ENCODE measurements at places on chromosomes 2 and 18. TPM values are rescaled to one million over a fixed set of nuclear protein-coding genes. Genes with fewer than 3 reads are reported as not detected.

PLEKHH2 gene
- 23.3 TPM for total RNA-seq

CYTIP gene
- 25.1 TPM for total RNA-seq

HOXD3 gene
- total RNA-seq, result 1.0 TPM

KHK gene
- total RNA-seq, result 11.5 TPM

PROKR1 gene
- total RNA-seq, result not detected

NXPH2 gene
- total RNA-seq, result not detected

ATP6V1C2 gene
- 0.17 TPM for total RNA-seq

GATA6 gene
- 29.9 TPM for total RNA-seq

RAMP1 gene
- 7.0 TPM for total RNA-seq

DNA sequence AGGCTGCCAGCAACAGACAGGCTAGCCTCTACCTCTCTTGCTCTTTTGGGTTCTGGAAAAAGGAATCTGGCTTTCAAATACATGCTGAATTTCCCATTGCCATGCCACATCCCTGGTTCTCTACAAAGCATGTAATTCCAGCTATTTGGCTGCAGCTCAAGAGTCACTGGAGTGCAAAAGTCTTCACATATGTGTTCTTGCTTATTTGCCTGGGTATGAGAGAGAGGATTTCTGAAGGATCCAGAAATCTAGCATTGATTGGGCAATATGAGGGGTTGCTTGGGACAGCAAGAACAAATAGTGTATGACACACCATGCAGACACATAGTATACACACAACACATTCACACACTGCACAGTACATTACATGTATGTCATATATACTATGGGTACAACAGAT, 30.7 kb upstream of the LGALSL start:
- no peak for DNase-seq

DNA sequence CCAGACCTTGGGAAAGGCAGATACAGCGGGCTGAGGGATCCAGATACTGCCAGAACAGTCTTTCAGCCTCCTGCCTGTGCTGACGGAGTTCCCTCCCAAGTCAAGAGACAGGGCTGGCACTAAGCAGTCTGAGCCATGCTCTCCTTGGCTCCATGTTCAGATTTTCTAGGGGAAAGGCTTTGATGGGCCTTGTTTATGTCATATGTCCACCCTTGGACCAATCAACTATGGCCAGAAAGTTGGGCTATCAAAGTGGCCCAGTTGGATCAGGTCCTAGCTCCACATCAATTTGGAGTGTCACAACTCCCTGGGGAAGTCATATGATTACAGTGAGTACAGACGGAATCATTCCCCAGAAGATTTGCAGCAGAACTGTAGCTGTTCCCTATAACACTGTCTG, 152.0 kb downstream of the GREB1L start:
- peak; percentile 12 for DNase-seq

- DNase-seq, result no peak
Measured at GRCh38 chr2:144547494-144547893, 27.6 kb upstream of the ZEB2 start.

DNA sequence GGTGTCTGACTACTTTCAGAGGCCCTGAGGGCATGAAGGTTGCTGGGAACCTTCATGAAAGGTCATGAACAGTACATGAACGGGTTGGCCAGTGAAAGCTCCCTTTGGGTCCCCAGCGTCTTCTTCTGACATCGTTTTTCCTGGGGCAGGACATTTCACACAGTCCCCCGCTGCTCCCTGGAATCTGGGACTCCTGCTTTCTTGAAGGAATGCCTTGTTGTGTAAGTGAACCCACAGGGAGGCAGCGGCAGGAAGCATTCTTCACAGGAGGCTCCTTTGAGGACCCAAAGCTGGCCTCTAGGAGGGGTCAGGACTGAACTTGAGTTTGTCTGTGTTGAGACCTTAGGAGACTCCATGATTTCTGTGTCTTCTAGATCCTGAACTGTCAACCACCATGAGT, 144.3 kb downstream of the KCNE4 start:
- no peak for DNase-seq

- DNase-seq, result no peak
Measured at GRCh38 chr2:198327526-198327925, 523.1 kb downstream of the PLCL1 start.

DNA sequence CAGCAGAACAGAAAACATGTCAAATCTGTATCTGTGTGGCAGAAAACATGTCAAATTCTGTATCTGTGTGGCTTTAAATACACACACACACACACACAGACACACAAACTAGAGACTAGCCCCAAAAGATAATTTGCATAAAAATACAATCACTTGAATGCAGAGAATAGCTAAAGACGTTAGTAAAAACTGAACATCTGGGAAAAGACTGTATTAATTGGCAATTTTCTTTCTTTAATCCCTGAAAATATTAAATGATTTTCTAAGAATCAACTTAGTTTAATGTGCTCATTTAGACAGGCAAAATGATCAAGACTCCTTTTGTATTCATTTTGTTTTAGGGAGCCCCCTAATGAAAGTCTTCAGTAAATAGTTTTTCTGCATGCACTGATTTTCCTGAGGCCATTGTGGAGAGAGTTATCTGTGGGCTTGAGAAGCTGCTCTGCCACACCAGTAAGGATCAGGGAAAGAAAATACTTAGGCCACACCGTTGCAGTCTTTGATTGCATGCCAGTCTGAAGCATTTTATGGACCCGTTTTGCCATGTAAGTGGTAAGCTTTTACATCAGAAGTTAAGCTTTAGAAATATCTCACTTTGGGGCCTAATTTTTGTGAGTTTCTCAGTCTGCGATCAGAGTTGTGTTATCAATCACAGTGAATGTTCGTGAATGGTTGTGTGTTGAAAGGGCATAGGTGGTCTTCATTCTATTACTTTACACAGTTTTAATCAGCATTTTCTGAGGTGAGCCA, 2.2 kb downstream of the SPATS2L start:
- DNase-seq, result no peak

GRCh38 chr2:238786379-238786778, 61.5 kb upstream of the TWIST2 start:
- no peak for DNase-seq

GRCh38 chr2:130911482-130911881, 74.8 kb downstream of the ARHGEF4 start:
- DNase-seq, result no peak

- no peak for DNase-seq
Measured at GRCh38 chr2:120148669-120149068, 74.5 kb downstream of the TMEM185B start.

- no peak for DNase-seq
Measured at GRCh38 chr2:104577143-104577542, 276.8 kb upstream of the POU3F3 start.

GRCh38 chr2:38988716-38989115, 99.0 kb downstream of the ARHGEF33 start:
- no peak for DNase-seq

DNA sequence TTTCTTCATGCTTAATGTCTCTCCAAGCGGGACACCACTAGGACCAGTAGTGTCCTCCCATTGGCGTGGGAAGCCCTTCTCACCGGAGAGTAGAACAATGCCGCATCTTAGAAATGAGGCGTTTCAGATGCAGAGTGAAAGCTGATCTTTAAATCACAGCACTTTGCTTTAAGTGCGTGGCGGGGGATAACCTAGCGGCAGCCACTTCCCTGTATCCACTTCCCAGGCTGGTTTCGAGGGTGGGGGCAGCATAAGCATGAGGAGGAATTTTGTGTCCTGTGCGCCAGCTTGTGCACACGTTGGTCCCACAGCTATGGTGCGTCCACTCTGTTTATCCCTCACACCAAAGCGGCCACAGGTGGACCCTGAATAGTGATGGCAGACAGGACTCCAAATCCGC, 63.1 kb downstream of the MBP start:
- DNase-seq, result no peak

GRCh38 chr2:41993435-41993925, 54.3 kb upstream of the PKDCC start:
- DNase-seq, result no peak

DNA sequence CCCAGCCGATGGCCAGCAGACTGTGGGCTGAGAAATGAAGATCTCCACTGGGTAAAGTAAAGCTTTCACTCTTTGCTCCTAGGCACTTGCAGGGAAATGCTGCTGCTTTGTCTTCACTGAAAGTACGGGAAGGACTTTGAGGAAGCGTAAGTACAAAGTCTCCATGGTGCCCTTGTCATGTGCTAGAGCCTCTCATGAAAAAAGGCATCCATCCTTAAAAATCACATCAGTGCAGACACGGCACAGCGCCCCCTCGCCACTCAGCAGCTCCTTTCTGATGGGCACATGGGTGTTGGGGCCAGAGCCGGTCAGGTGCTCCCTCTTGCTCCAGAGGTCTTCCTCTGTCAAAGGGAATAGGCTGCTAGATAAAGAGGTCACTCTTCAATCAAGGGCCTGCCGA, 109.0 kb upstream of the STPG4 start:
- no peak for DNase-seq

DNA sequence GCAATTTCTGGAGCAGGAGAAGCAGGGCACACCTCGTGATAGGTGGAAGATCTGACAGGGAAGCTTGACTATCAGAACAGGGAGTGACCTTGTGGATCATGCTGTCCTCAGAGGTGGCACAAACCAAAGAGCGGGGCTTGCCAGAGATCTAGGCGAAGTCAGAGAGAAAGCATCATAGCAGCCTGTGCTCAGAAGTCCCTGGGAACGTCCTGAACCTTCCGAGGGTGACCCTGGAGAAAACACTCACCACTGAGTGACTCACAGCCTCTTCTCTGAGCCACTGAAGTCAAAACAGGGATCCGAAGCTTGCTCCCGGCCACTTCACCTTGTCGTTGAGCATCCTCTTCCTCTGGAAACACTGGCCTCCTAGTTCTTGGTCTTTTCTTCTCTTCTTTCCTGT, 56.7 kb downstream of the IL1R2 start:
- DNase-seq, result no peak

DNA sequence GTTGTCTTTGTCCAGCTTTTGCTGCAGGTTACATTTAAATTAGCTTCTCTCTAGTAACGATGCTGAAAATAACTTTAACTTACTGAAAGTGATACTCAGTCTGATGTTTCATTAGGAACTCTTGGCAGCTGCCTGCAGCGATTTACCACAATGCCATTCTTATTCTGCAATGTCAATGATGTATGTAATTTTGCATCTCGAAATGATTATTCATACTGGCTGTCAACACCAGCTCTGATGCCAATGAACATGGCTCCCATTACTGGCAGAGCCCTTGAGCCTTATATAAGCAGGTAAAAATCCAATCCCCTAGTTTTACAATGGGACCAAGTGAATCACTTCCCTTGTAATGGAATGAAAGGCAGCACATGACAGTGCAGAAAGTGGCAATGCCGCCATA, 16.3 kb upstream of the MFF start:
- DNase-seq, result no peak

- DNase-seq, result no peak
Measured at GRCh38 chr2:144579556-144579955, 59.6 kb upstream of the ZEB2 start.

- DNase-seq, result peak; percentile 71
Measured at GRCh38 chr2:72718876-72719275, 107.0 kb downstream of the EXOC6B start.

- DNase-seq, result peak; percentile 80
Measured at GRCh38 chr18:44680273-44681075, at the start of gene SETBP1. Gene SETBP1 (plus strand): TSS chr18:44680888. CDS start chr18:44701347, 20,459 bp downstream.

DNA sequence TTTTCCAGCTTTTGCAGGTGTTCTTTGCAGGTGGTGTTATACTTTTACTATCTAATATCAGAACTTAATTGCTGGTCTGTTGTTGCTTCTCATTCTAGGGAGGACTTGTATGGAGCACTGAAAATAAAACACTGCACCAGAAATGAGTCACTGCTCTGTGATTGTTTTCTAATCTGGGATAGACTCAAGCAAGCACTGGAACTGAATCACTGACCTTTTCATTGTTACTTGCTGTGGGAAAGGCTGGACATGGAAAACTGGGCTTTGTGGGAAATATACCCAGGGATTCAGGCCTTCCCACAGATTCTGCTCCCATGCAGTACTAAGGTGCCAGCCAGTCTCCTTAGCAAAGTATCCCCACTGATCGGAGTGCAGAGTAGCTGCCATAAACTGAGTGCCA, 470.0 kb upstream of the GCFC2 start:
- no peak for DNase-seq

GRCh38 chr18:45481821-45482220, 133.5 kb upstream of the SLC14A2 start:
- no peak for DNase-seq

DNA sequence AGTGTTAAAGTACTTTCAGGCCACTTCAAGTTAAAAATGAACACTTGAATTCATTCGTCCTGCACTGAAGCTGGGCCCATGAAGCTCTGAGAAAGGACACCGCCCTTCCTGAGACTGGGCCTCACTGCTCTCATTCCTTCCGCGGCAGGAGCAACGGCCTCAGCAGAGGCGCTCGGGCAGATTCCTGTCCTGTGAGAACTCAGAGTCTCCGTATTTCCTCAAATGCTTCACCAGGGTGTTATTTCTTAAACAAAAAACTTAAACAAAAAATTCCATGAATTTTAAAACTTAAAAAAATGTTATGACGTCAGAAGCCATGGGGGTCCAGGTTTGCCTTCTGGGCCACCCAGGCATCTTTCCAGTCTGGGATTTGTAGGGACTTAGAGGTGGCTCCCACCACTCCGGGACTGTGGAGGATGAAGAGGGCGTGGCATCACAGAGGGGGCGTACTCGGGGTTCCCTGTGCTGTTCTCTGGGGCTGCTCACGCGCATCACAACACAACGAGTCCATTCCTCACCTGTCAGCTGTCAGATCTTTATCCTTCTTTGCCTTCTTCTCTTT, 115.9 kb upstream of the ASB18 start:
- no peak for DNase-seq

DNA sequence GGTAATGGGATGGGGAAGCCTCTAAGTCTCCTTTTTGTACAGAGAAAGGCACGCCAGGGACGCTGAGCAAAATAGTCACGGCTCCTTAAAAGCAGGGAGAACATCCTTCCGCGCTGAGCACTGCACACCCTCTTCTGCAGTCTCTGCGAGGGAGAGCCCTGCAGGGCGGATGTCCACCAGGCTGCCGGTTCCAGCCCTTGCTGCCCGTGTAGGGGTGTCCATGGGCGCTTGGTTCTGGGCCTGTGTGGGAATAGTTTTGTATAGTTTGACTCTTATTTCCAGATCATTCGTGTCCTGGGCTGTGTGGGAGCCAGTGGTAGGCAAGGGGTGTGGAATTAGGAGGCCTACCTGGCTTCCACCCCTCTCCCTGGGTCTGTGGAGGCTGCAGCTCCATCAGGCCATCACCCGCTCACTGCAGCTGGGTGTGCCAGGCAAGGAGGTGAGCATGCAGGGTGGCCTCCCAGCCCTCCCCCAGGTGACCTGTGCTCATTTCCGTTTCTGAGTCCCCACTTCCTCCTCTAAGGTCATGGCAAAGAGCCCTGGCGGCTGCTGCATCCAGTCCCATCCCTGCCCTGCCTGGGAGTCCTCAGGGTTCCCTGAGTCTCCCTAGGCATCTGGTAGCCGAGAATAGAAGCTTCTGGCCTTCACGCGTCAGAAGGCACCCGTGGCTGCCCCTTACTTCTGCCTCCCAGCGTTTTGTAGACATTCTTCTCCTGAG, 202.6 kb downstream of the LDLRAD4 start:
- DNase-seq, result no peak

GRCh38 chr2:191343796-191344338, 98.7 kb downstream of the MYO1B start:
- DNase-seq, result no peak

All from left lung (tissue), 14 donors.